ENCODE measurements at places on chromosomes 3 and 15.

DNA sequence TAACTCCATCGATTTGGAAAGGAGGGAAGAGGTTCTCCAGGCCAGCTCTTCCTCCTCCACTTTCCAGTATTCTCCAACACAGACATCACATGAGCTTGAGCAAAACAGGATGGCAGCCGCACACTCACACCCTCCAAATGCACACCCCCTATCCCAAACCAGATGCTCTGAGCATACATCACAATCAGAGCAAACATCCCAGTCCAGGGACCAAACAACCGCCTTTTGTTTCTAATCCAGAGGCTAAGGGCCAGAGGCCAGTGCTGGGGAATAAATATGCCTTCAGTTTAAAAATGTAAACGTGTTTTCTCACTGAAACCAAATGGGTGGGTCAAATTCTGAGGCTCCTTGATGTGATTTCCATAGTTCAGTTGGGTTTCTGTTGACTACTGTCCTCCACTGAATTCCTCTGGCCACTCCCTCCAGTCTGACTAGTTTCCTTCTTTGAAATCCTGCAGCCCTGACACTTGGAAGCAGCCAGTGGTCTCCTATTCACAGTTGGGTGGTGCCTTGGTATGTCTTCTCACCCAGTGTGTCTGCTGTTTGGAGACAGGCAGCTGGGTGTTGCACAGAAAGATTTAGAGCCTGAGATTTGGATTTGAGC is 19.2 kb upstream of the MFGE8 start:
- DNase-seq = no peak

GRCh38 chr3:56157693-56158362 is 310.4 kb downstream of the ERC2 start:
- DNase-seq = no peak

GRCh38 chr3:174100744-174101143 is 703.2 kb downstream of the NLGN1 start:
- DNase-seq = no peak

DNA sequence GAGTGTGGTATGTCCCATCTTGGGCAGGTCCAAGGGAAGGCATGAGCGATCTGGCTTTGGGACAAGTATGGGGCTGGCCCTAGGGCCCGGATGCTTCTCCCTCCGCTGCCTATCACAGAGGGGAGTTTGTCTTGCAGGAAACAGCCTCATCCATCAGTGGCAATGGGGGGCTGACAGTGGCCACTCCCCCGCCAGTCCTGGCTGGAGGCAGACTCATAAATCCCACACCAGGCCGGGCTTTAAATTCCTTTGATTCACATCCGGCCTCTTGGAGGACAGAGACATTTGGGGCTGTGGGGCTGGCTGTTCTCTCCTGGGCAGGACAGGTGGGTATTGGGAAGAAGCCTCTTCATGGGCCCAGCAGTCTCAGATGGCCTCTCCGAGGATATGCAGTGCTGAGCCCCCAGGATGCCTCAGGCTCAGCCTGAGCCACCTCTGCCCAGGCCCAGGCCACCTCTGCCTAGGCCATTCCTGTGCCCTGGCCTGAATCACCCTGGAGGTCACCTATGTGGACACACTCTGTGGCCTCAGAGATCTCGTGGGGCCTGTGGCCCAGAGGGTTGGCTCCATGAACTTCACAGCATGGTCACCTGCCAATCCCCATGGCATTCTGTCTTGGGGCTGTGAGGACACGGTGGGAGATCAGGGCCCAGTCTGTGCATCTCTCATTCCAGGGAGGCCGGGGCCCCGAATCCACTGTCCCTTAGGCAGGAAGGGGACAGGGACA is 84.2 kb upstream of the GOLGA6L4 start:
- no peak for DNase-seq

DNA sequence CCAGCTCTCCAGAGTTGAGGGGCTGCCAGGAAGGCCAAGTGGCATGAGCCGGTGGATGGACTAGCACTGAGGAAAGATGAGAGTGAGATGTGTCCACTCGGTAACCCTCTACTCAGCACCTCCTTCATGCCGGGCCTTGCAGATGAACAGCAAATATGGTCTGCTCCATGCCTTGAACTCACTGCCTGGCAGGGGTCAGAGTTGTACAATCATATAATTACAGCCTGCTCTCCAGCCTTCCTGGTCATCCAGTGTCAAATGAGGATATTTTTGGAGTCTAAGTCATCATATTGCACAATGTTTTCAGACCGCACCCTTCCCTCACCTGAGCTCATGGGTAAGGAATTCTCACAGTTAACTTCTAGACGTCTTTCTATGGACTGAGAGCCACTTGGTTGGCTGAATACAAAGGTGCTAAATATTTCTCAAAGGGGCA is 4.9 kb downstream of the MGLL start:
- peak; percentile 38 for DNase-seq

- DNase-seq = no peak
These were observed 136.1 kb upstream of the CNTN4 start for GRCh38 chr3:1962396-1963088.

GRCh38 chr3:160129459-160130061 is 95.7 kb upstream of the C3orf80 start:
- no peak for DNase-seq

- no peak for DNase-seq
These were observed 124.9 kb downstream of the LRRK1 start for GRCh38 chr15:101043911-101044624.

- no peak for DNase-seq
These were observed 11.7 kb downstream of the ISG20 start for GRCh38 chr15:88650556-88650955.

DNA sequence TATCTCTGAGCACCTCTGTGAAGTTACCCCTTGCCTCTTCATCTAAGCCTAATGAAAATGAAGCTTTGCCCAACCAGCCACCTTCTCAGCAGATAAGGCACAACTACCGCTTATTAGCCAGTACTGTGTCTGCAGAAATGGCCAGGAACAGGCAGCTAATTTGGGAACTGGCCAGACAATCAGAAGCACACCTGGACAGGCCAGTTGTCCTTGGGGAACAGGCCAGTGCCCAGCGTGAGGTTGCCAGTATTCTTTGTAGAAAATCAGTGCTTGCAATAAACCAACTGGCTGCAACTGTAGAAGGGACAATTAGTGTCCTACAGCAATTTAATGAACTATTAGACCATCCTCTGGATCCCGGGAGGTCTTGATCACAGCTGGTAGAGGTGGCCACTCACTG is 10.4 kb upstream of the TMEM87A start:
- no peak for DNase-seq

DNA sequence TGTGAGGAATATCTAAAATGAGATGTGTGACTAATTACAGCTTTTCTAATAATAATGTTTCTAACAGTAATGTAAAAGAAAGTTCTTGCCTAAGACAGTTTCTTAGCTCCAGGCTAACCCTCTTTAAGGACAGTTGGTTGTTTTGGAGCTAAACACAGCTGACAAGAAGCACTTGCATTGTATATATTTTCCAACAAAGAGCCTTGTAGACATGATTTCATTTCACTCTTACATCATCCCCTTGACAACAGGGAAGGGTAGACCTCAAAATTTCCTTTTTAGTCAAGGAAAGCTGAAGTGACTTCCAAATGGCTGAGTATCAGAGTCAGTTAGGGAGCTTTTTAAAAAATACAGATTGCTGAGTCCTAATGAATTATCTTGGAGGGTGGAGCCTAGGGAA is 4.1 kb downstream of the ARID3B start:
- no peak for DNase-seq

- no peak for DNase-seq
These were observed 13.3 kb upstream of the PXYLP1 start for GRCh38 chr3:141218162-141218835.

- no peak for DNase-seq
These were observed 2.1 kb downstream of the MAGI1 start for GRCh38 chr3:66036586-66037148.

GRCh38 chr3:84692261-84692660 is 266.5 kb upstream of the CADM2 start:
- no peak for DNase-seq
